ENCODE measurements at places on chromosomes 12 and 14.
A peak's percentile ranks its signal among the peaks of the same experiment; 100 is the strongest.

- no peak for DNase-seq
Observed at GRCh38 chr14:78135450-78135891, 34.7 kb upstream of the NRXN3 start.

DNA sequence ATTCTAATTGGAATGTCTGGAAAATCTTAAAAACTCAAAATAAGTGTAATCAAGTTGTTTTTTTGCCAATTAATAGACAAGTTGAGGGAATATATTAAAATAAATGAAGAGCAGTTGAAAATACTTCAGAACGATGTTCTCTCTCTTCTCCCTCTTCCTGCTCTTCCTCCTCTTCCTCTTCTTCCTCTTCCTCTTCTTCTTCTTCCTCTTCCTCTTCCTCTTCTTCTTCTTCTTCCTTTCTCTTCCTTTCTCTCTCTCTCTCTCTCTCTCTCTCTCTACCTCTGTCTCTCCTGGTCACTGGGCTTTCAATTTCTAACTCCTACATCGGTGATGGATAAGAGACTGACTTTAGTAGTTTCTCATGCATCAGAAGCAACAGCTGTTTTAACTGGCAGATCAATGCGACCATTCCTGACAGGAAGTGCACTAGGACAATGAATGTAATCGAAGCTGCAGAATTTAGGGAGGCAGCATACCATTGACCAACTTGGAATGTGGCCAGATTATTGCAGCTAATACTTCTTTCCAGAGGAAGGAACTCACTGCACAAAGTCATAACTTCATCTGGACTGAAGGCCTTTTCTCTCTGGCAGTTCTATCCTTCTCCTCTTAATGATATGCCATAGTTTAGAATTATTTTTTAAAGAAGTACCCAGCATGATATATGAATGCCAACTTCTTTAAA lies 13.8 kb upstream of the TMTC2 start:
- DNase-seq = no peak

- no peak for DNase-seq
Observed at GRCh38 chr12:75727577-75727976, 216.2 kb upstream of the KRR1 start.

DNA sequence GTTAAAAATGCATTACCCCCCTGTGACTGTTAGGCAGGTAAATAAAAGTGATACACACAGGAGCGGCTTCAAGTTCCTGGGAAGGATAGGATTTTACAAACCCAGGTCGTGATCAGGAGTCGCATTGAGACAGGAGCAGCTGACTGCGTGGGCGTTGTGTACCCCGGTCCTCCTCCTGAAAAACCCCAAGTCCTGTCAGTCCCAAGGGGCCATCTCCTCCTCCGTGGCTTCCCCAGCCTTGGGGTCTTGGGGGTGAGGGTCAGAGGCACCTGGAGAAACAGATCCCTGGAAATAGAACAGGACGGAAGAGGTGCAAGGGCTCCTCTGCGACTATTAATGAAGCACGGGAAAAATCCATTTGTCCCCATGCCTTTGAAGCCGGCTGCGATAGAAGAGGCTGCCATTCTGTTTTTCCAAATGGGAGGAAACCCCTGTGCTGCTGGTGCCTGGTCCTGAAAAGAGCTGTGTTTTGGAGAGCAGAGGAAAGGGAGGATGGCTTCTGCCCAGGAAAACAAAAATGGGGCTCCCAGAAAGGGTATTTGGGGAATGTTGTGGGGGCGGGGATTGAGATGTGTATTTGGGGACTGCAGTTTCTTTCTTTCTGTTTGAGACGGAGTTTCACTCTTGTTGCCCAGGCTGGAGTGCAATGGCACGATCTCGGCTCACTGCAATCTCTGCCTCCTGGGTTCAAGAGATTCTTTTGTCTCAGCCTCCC lies 143.1 kb downstream of the ZNF664 start:
- no peak for DNase-seq

DNA sequence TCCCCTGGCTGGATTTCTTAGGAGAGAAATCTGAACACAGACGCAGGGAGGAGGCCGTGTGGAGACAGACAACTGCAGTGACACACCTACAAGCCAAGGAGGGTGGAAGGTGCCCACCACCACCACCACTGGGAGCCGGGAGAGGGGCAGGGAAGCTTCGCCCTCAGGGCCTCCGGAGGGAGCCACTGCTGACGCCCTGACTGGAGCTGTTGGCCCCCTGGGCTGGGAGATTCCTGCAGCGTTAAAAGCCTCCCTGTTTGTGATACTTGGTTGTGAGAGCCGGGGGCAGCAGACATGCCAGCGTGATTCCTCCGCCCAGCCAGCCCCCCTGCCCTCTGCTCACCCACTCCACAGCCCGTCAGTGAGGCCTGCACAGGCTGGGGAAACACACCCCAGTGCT lies 72.0 kb downstream of the CHGA start:
- no peak for DNase-seq

DNA sequence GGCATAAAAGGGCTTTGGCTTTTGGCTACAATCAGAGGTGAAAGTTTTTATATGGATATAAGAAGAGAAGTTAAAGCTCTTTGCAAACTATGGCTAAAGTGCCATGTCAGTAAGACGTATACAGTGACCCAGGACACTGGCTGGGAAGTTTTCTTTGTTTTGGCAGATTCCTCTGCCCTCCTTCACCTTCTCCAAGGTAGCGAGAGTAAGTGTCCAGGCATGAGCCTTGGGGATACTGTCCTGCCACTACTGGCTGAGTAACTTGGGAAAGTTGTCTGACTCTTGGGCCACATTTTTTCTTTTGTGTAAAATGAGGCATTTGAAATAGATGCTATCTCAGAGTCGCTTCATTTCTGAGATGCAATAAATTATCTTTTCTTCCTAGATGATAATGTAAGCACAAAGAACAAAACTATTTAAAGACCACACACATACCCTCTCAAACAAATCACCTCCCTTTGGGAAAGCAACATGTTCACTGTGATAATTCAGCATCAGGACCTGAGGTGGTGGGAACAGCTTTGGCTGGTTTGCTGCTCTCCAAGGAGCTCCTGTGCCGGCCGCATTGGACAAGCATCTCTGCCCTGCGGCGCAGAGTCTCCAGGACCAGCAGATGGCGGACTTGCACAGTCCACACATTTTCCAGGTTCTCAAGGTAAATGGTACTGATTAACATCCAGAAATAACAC lies 106.3 kb downstream of the PTCSC3 start:
- DNase-seq = no peak

DNA sequence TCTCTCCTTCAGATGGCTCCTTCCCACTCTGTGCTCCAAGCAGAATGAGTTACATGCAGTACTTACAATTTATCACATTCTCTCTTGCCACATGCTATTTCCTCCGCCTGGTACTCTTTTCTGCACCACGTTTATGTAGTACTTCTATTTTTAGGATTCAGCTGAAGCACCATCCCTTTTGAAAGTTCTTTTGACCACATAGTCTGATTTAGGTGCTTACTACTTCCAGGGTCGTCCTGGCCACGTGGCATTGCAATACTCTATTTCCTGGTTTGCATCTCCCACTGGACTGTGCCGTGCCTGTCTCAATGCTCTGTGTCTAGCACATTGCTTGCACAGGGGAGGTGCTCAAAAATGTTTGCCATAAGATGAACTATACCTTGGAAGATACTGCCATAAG lies 16.3 kb upstream of the TBC1D30 start:
- no peak for DNase-seq

DNA sequence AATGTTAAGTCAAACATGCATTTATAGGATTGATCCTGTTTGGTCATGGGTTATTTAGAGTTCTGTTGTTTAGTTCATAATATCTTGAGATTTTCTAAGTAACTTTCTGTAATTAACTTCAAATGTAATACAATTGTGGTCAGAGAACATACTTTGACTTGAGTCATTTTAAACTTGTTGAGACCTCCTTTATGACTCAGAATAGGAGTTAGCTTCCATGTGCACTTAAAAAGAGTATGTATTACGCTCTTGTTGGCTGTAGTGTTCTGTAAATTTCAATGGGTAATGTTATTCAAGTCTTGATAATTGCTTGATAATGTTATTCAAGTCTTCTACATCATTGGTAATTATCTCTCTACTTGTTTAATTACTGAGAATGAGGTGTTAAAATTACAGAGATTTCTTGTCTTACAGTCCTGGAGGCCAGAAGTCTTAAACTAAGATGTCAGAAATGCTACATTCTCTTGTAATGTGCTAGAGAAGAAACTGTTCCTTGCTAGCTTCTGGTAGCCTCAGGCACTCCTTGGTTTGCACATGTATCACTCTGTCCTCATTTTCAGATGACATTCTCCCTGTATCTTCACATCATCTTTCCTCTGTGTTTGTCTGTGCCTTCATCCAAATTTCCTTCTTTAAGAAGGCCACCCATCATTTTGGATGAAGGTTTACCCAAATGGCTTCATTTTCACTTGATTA lies 197.3 kb downstream of the TMTC3 start:
- no peak for DNase-seq

DNA sequence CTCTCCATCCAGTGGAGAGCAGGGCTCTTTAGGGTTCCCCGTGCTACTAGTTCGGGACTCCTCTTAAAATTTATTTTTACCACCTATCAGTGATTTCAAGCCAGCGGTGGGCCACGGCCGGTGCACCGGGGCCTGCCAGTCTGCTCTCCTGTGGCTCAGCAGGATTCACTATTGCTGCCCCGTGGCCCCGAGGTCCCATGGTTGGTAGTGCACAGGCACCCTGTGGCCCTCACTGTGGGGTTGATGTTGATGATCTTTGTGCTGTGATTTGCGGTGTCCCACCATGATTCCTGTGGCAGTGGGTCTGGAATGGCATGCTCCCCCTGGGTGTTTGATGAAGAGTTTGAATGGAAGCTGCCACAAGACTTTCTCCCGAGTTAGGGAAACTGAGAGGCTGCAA lies 12.6 kb upstream of the MEG3 start:
- DNase-seq = no peak

GRCh38 chr14:68076451-68076850 lies 256.9 kb downstream of the RAD51B start:
- DNase-seq = no peak

GRCh38 chr12:5960783-5961182 lies 15.7 kb upstream of the ANO2 start:
- no peak for DNase-seq

- DNase-seq = no peak
Observed at GRCh38 chr12:105819549-105819948, 319.2 kb downstream of the NUAK1 start.

- no peak for DNase-seq
Observed at GRCh38 chr12:60279221-60279620, 683.4 kb downstream of the SLC16A7 start.

DNA sequence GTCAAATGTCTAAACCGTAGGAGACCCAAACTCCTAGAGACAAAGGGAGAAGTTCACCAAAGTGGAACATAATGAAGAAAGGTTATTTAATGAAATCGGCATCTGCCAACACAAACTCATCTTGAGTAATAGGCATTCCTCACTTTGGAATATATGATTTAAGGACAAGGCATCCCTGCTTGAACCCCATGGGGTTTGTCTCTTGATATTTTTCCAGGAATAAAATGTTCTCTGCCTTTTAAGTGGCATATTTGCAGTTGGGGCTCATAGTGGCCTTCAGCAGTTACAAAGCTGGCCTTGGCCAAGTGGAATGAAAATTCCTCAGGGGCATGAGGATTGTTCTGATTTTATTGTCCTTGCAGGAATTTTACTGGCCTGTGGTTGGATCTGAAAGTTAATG lies 7.1 kb downstream of the POP5 start:
- no peak for DNase-seq

- DNase-seq = no peak
Observed at GRCh38 chr14:63045612-63046320, 508 bp upstream of the KCNH5 start.

GRCh38 chr12:119322301-119322723 lies 12.2 kb upstream of the CCDC60 start:
- no peak for DNase-seq

- no peak for DNase-seq
Observed at GRCh38 chr12:128268379-128268995, 1.5 kb downstream of the TMEM132C start.

DNA sequence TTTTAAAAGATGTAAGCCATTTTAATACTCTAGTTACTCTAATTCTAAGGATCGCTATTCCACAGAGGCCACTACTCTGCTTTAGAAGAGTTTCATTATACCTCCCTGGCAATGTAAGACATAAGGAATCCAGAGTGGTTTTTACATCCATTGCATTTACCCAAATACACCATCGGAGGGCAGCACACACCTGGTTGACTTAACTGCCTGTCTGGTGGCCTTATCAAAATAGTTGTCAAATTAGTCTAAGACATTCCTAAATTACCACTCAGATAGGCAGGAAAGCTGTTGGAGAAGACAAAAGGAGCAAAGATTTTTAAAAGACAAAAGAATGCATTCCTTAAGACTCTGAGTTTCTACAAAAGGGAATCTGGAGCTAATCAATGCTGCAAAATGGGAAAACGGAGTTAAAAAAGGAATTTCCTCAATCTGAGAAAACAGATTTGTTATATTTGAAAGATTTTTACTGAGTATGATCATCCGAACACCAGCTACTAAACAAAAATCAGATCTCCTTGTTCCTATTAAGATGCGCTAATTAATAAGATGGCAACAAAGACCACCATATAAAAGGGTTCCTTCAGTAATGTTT lies 33.8 kb upstream of the FGD4 start:
- peak; percentile 41 for DNase-seq

DNA sequence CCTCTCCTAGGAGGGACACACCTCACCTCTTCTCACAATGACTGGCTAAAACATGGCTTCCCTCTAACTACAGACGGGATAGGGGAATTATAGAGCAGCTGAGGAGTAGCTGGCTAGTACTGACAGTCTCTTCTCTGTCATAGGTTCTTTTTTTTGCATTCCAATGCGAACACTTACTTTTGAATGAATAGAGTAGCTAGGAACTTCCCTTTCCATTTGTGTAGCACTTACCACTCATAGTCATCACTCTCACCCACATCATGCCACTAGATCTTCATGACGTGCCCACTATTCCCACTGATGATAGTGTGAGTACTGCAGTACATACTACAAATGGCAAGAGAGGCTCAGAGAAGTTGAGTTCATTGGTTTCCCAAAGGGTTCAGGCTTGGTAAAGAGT lies 143.9 kb upstream of the HIF1A start:
- DNase-seq = no peak

DNA sequence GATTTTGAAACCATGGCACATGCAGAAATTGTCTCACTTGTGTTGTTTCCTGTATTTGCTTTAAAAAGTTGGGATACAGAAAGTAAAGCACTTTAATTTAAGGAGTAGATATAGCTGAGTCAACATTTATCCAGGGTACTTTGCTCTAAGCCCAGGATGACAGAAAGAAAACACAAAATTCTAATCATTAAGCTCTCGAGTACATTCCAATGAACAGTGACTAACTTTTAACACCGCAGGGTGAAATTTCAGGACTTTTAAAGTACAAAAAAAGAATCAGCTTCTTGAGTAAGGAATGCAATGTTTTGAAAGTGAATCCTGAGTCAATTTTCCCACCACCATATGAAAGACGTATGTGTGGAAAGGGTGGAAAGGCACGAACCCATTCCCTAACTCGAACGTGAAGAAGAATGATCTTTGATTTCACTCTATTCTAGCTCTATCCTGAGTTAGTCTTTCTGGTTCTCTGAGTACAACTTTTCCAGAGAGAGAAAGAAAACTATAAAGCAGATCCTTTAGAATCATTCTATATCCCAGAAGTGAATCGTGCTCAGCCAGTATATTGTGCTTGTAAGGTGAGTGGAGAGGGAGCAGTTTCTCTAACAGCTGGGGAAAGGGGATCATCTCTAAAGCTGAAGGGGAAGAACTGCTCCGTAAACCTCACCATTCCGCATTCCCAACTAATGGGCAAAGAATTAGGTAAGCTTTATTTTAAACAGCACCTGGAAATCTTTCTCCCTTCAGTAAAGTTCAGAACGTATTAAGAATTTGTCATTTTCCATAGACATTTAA lies 779.0 kb upstream of the FLRT2 start:
- DNase-seq = no peak

- DNase-seq = no peak
Observed at GRCh38 chr14:21993070-21993469, 319.5 kb upstream of the OR4E1 start.

GRCh38 chr14:91324606-91325575 lies 80.4 kb upstream of the GPR68 start:
- no peak for DNase-seq
